ENCODE measurements at places on chromosomes 7 and 10. TPM values are rescaled to one million over a fixed set of nuclear protein-coding genes. Genes with fewer than 3 reads are reported as not detected.

IDI2 gene
- total RNA-seq: not detected

OR9A2 gene
- total RNA-seq: not detected

CELF2 gene
- total RNA-seq: 185 TPM

DRGX gene
- total RNA-seq: not detected

APBB1IP gene
- 24.3 TPM for total RNA-seq

PRSS2 gene
- total RNA-seq: not detected

ADAP1 gene
- 10.1 TPM for total RNA-seq

SLC26A5 gene
- 0.22 TPM for total RNA-seq

KCNH2 gene
- not detected for total RNA-seq

PKD2L1 gene
- total RNA-seq: 1.2 TPM

FAM237B gene
- total RNA-seq: not detected

TAS2R3 gene
- total RNA-seq: 1.9 TPM

FFAR4 gene
- 1.8 TPM for total RNA-seq

IGF2BP3 gene
- 3.6 TPM for total RNA-seq

SHLD2 gene
- total RNA-seq: 28.9 TPM

TMEM236 gene
- 6.0 TPM for total RNA-seq

SLIT1 gene
- not detected for total RNA-seq

STRIP2 gene
- total RNA-seq: 0.33 TPM

PRKG1 gene
- 7.6 TPM for total RNA-seq

PALS2 gene
- total RNA-seq: 30.8 TPM

METTL27 gene
- total RNA-seq: 2.4 TPM

PLPP4 gene
- not detected for total RNA-seq

EFCAB10 gene
- total RNA-seq: not detected

FAM180A gene
- 1.1 TPM for total RNA-seq

PIP gene
- not detected for total RNA-seq

GBX1 gene
- not detected for total RNA-seq

MKX gene
- total RNA-seq: 2.2 TPM

SH2D4B gene
- not detected for total RNA-seq
